ENCODE measurements at places on chromosomes 11 and 22. TPM values are rescaled to one million over a fixed set of nuclear protein-coding genes. Genes with fewer than 3 reads are reported as not detected.

DNA sequence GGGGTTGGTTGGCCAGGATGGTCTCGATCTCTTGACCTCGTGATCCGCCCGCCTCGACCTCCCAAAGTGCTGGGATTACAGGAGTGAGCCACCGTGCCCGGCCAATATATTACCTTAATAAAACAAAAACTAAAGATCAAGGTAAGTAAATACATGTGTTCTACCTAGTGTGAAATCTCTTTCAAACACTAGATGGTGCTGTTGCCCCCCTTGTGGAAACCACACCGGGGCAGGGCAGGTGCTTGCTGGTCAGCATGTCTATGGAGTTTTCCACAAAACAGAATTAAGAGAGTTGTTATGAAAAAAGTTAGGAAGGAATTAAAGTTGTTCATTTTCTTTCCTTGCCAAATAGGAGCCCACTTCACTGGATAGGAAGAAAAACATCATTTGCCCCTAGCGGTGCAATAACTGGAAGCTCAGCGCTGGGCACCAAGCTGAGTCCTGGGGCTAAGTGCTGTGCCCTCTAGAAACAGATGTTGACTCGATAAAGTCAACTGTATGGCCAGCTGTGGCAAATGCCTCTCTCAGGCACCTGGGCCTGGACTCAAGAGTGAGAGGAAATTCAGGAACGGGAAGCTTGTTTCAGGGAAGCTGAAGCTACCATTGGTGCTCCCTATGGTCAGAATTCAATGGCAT, 6.3 kb upstream of the KCNJ5 start:
- no peak overlapping the region for H3K4me3 ChIP-seq
- peaks cover 11% of the 10 kb centered on the region for H3K27me3 ChIP-seq
- no peak overlapping the region for H3K27ac ChIP-seq

- peaks cover 2% of the 10 kb centered on the region for H3K4me1 ChIP-seq
- H3K27me3 ChIP-seq, result no peaks in the 10 kb centered on the region
These were observed 5.7 kb downstream of the LRFN4 start for GRCh38 chr11:66862559-66863037.

GRCh38 chr11:27061461-27061821, 20.8 kb downstream of the BBOX1 start:
- DNase-seq, result no peak
- no peaks in the 10 kb centered on the region for H3K27me3 ChIP-seq
- H3K4me1 ChIP-seq, result no peaks in the 10 kb centered on the region
- H3K4me3 ChIP-seq, result no peak overlapping the region
- H3K36me3 ChIP-seq, result no peaks in the 10 kb centered on the region

The OR51F2 gene
- polyA plus RNA-seq, result not detected

DNA sequence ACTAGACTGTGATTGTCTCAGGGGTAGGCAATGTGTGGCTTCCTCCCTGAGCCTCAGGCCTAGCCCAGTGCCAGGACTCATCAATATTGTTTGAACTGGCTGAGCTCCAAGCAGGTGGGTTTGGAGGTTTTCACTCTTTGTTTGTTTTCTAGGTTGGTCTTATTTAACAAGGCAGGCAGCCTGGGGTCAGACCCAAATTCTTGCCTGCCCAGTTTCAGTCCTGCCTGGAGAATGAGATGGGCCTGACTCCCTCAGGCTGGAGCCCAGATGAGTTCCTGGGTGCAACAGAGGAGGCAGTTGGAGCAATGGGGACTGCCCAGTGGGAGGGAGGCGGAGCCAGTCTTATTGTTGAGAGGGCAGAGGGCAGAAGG, 28.3 kb upstream of the TP53I11 start:
- no peak overlapping the region for H3K27ac ChIP-seq
- no peaks in the 10 kb centered on the region for H3K27me3 ChIP-seq
- no peak for DNase-seq

GRCh38 chr11:66116576-66117361, 46.7 kb downstream of the PACS1 start:
- no peaks in the 10 kb centered on the region for H3K36me3 ChIP-seq
- H3K4me3 ChIP-seq, result no peak overlapping the region
- peak overlapping the region; percentile 98 for H3K27ac ChIP-seq
- H3K27me3 ChIP-seq, result no peaks in the 10 kb centered on the region

The MRPL16 gene
- 70.1 TPM for polyA plus RNA-seq

The BTG4 gene
- polyA plus RNA-seq, result 0.34 TPM

GRCh38 chr11:58963551-58964104, 24.3 kb downstream of the GLYATL1 start:
- DNase-seq, result peak; percentile 15
- peak overlapping the region; percentile 6 for H3K4me3 ChIP-seq
- peaks cover 35% of the 10 kb centered on the region for H3K27me3 ChIP-seq
- H3K36me3 ChIP-seq, result no peaks in the 10 kb centered on the region
- H3K4me1 ChIP-seq, result no peaks in the 10 kb centered on the region
- H3K27ac ChIP-seq, result no peak overlapping the region

The LGR4 gene
- polyA plus RNA-seq, result 4.6 TPM

DNA sequence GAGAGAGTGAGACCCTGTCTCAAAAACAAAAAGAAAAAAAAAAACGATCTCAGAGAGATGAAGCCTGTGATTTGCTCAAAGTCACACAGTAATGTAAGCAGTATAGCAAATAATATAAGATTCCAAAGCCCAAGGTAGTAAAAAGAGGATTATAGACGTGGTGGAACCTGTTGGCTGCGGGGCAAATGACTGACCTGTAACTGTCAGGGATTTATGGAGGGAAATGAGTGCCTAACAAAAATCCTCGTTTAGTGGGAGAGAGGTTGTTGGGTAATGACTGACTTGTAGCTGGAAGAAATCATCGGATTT, 723 bp upstream of the CLP1 start:
- H3K4me3 ChIP-seq, result peak overlapping the region; percentile 85
- H3K27ac ChIP-seq, result peak overlapping the region; percentile 80
- peaks cover 2% of the 10 kb centered on the region for H3K4me1 ChIP-seq
- H3K27me3 ChIP-seq, result no peaks in the 10 kb centered on the region
- DNase-seq, result no peak
- peaks cover 22% of the 10 kb centered on the region for H3K36me3 ChIP-seq

GRCh38 chr11:102191832-102192231, 81.6 kb downstream of the YAP1 start:
- no peaks in the 10 kb centered on the region for H3K36me3 ChIP-seq
- H3K27ac ChIP-seq, result no peak overlapping the region
- no peak for DNase-seq
- H3K4me3 ChIP-seq, result no peak overlapping the region
- peaks cover 26% of the 10 kb centered on the region for H3K4me1 ChIP-seq

The DRD2 gene
- polyA plus RNA-seq, result 0.10 TPM

GRCh38 chr11:108975026-108975425, 310.2 kb downstream of the DDX10 start:
- H3K27ac ChIP-seq, result no peak overlapping the region
- H3K36me3 ChIP-seq, result no peaks in the 10 kb centered on the region
- DNase-seq, result no peak
- no peaks in the 10 kb centered on the region for H3K4me1 ChIP-seq
- H3K27me3 ChIP-seq, result no peaks in the 10 kb centered on the region
- no peak overlapping the region for H3K4me3 ChIP-seq

DNA sequence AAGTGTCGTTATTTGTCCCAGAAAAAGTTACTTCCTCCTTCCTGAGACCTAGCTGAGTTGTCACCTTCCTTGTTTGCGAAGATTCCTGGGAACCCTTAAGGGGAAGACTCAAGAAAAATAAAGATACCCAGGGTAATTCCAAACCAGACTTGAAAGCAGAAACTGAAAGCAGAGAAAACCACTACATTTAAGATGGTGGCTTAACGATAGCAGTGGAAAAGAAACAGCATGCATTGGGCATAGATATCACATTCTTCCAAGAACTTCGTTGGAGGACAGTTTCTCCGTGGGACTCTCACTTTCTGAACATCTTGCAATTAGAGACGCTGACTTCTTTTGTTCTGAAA, 89.1 kb downstream of the FAM76B start:
- H3K4me3 ChIP-seq, result no peak overlapping the region
- no peaks in the 10 kb centered on the region for H3K4me1 ChIP-seq
- H3K36me3 ChIP-seq, result no peaks in the 10 kb centered on the region

DNA sequence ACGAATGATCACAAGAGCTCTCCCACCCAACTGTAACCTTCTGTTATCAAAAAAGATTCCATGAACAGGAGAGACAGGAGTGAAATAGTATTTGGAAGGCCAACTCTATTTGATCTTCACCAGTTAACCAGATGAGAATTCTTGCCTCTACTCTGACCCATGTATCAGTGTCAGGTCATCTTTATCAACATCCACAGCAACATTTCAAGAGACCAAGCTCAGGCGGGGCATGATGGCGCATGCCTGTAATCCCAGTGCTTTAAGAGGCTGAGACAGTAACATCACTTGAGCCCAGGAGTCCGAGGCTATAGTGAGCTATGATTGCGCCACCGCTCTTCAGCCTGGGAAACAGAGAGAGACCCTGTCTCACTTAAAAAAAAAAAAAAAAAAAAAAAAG, 62.3 kb downstream of the GAB2 start:
- H3K27ac ChIP-seq, result no peak overlapping the region
- H3K36me3 ChIP-seq, result no peaks in the 10 kb centered on the region
- no peaks in the 10 kb centered on the region for H3K27me3 ChIP-seq
- H3K4me1 ChIP-seq, result peaks cover 31% of the 10 kb centered on the region

GRCh38 chr22:29956680-29957079, 73.7 kb downstream of the MTMR3 start:
- H3K4me1 ChIP-seq, result no peaks in the 10 kb centered on the region
- no peaks in the 10 kb centered on the region for H3K36me3 ChIP-seq
- no peak for DNase-seq
- H3K27ac ChIP-seq, result no peak overlapping the region

The MOB2 gene
- 52.1 TPM for polyA plus RNA-seq

GRCh38 chr22:39967103-39967829, 7.1 kb downstream of the TMA7B start:
- DNase-seq, result peak; percentile 22
- no peaks in the 10 kb centered on the region for H3K4me1 ChIP-seq
- no peak overlapping the region for H3K4me3 ChIP-seq
- H3K36me3 ChIP-seq, result no peaks in the 10 kb centered on the region
- H3K27ac ChIP-seq, result no peak overlapping the region
- H3K27me3 ChIP-seq, result no peaks in the 10 kb centered on the region

GRCh38 chr11:74714904-74715303, 16.3 kb downstream of the CHRDL2 start:
- H3K36me3 ChIP-seq, result no peaks in the 10 kb centered on the region
- DNase-seq, result no peak
- no peaks in the 10 kb centered on the region for H3K27me3 ChIP-seq

The SNX32 gene
- polyA plus RNA-seq, result 0.81 TPM

- H3K36me3 ChIP-seq, result no peaks in the 10 kb centered on the region
- no peak overlapping the region for H3K4me3 ChIP-seq
- H3K27me3 ChIP-seq, result no peaks in the 10 kb centered on the region
- no peak for DNase-seq
- H3K27ac ChIP-seq, result no peak overlapping the region
These were observed 39.8 kb downstream of the C11orf58 start for GRCh38 chr11:16778286-16778685.

DNA sequence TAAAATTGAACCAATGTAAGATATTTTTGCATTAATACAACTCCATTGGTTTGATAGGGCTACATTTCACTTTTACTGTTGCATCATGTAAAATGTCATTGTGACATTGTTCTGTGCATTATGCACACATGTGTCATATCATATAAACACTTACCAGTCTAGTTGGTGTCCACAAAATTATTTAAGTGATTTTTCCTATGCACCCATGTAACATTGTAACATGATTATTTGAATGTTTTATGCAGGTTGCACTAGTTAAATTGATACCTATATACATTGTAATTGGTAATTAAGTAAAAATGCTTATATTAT, 9.6 kb upstream of the BIRC3 start:
- no peaks in the 10 kb centered on the region for H3K27me3 ChIP-seq
- H3K4me1 ChIP-seq, result peaks cover 10% of the 10 kb centered on the region
- H3K4me3 ChIP-seq, result no peak overlapping the region
- DNase-seq, result no peak

DNA sequence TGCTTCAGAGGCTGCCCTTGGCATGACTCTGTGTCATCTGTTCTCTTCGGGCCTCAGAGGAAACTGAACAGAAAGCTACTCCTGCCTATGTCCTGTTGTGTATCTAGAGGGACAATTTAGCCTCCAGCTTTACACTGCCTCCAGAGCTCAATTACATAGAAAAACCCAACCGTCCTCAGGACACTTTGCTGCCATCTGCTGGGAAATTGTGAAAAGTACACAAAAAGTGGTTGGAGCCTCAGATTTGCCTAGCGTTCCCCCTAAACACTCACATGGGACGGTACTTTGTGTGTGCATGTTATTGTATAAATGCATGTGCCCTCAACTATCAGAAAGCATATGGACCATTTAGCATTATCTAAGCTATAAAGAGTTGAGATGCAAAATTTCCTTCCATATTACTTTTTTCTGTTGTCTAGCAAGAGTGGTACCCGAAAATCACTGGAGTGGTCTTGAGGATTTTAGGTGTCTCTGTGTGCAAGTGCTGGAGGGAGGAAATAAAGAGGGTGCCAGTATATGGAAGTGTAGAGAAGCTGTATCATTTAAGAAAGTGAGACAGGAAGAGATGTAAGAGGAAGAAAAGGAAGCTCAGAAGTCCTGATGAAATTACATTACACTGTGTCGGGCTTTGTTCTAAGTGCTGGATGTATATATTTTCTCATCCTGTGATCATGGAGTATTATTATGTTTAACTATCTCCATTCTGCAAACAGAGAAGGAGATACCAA, 8.7 kb upstream of the MS4A4E start:
- H3K27ac ChIP-seq, result no peak overlapping the region
- peak; percentile 2 for DNase-seq
- no peak overlapping the region for H3K4me3 ChIP-seq
- no peaks in the 10 kb centered on the region for H3K27me3 ChIP-seq

GRCh38 chr11:81869351-81870065, 864.2 kb downstream of the FAM181B start:
- no peaks in the 10 kb centered on the region for H3K4me1 ChIP-seq
- H3K4me3 ChIP-seq, result no peak overlapping the region
- H3K36me3 ChIP-seq, result no peaks in the 10 kb centered on the region
- H3K27me3 ChIP-seq, result no peaks in the 10 kb centered on the region
- DNase-seq, result no peak

The NLRP10 gene
- 0.39 TPM for polyA plus RNA-seq

GRCh38 chr11:119236490-119236889, 30.4 kb downstream of the CBL start:
- H3K4me1 ChIP-seq, result no peaks in the 10 kb centered on the region
- no peak overlapping the region for H3K4me3 ChIP-seq
- no peaks in the 10 kb centered on the region for H3K27me3 ChIP-seq
- peak overlapping the region; percentile 43 for H3K27ac ChIP-seq
